ENCODE measurements at places on chromosomes 1 and 21.

DNA sequence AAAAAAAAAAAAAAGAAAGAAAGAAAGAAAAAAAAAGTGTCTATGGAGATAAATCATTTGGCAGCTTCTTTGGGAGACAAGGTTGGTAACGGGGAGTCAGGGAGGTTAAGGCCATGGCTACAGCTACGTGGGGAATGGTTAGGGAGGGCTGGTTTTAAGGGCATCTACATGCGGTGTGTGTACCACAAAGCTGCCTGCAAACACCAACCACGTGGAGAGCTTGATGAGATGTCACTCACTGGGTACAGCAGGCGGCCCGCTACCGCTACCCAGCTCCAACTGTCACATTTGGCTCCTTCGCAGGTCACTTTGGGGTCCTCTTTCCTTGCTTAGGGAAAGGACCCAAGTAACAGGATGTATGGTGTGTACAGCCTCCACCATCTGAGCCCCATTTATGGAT is 4.2 kb downstream of the NPPB start:
- no peak for DNase-seq

- no peak for DNase-seq
These were observed 182.0 kb upstream of the C21orf91 start for GRCh38 chr21:18000981-18001686.

DNA sequence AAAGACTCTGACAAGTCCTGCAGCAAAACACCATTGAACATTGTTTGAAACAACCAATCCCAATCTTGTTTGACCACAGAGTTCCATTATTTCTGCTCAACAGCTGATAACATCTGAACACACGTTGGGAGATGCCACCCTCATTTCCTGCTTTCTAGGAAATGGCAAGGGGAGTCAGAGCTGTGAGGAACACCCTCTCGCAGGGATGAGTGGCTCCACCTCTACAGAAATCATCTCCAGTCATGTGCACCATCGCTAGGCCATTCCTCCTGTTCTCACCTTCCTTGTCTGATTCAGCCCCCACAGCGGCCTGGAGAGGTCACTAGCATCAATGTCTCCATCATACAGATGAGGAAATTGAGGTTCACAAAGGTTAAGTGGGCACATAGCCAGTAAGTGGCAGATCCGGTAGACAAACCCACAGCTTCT is 22.4 kb upstream of the RUNX3 start:
- DNase-seq = no peak

- DNase-seq = no peak
These were observed 33.7 kb upstream of the PRDM2 start for GRCh38 chr1:13666317-13666716.

GRCh38 chr1:245245021-245245667 is 90.4 kb downstream of the KIF26B start:
- DNase-seq = no peak

DNA sequence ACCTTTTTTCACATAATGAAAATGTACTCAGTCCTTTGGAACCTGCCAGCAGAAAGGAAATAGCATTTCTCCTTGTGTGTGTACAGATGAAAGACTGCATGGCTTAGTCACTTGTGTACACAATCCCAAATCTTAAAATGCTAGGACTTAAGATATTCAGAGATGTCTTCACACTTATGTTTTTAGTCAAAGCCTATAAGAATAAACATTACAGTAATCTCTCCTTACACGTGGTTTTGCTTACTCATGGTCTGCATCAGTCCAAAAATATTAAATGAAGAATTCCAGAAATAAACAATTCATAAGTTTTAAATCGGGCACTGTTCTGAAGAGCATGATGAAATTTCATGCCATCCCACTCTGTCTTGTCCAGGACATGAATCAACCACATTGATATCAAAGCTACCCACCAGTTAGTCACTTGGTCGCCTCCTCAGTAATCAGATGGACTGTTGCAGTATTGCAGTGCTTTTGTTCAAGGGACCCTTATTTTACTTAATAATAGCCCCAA is 75.7 kb upstream of the RRP15 start:
- no peak for DNase-seq

DNA sequence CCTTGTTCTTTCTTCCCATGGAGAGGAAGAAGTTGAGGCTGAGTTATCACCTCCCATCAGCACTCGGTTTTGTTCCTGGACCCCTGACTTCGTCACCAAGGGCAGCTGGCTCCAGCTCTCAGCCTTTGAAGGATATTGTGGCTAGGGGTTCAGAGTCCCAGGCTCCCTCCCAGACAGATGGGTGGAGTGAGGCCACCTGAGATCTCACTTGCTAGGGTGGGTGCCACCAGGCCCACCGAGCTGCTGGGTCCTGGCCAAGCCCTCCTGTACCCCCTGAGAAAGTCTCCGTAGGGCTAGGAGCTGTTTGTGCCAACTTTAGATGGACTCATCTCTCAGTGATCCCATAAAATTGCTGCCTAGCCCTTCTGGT is 6.9 kb downstream of the MX2 start:
- DNase-seq = no peak

DNA sequence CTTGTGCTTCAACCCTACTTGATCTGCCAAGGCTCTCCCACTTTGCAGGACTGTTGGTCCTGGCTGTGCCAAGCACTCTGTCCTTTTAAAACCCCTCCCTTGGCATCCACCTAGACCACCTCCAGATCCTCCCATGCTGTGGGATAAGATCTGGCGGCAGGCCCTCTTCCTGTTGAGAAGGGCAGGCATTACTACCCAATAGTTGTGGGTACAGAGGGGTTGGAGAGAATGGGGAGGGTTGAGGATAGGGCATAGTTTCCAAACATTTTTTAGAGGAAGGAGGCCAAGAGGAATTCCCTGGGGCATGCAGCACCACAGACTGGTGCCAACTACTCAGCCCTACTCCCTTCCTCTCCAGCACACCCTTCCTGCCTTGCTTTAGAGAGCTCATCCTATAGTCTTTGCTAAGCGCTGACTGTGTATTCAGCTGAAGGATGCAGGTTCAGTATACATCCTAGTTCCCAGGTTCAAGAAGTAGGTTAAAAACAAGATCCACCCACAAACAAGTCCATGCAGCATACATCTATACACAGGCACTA is 70.7 kb downstream of the TRABD2B start:
- no peak for DNase-seq

- peak; percentile 89 for DNase-seq
These were observed 9.5 kb downstream of the SLC45A3 start for GRCh38 chr1:205670611-205671430.

DNA sequence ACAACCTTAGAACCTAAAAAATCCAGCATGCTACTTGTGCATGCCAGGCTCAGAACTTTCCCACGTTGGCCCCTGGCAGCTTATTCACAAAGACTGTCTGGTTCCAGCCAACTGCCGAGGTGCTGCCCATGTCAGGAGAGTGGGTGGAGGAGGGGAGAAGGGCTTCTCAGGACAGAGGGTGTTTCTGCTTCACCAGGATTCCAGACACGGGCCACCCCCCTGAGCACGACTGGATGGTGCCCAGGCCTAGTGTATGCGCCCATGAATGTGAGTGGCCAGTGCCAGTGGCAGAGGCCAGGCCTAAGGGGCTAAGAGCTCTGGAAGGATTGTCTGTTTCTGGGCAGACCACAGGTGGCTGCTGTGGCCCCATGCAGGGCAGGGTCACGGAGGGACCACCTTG is 148.2 kb upstream of the COL6A1 start:
- DNase-seq = no peak

DNA sequence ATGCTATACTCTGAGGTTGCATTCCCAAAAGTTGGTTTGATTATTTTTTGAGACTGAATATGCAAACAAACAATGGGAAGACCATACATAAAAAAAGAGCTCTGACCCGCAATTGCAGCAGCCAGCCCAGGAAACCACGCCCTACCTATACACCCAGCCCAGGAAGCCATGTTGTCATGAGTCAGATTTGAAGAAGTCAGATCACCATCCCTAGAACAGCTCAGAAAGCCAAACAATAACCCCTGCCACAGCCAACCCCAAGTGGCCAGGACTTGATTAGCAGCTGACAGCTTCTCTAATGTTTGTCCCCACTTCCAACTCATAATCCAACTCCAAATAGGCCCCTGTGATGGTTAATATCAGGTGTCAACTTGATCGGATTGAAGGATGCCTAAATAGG is 621.9 kb downstream of the NPHP4 start:
- no peak for DNase-seq

- no peak for DNase-seq
These were observed 89.2 kb upstream of the MARK1 start for GRCh38 chr1:220438741-220439140.

DNA sequence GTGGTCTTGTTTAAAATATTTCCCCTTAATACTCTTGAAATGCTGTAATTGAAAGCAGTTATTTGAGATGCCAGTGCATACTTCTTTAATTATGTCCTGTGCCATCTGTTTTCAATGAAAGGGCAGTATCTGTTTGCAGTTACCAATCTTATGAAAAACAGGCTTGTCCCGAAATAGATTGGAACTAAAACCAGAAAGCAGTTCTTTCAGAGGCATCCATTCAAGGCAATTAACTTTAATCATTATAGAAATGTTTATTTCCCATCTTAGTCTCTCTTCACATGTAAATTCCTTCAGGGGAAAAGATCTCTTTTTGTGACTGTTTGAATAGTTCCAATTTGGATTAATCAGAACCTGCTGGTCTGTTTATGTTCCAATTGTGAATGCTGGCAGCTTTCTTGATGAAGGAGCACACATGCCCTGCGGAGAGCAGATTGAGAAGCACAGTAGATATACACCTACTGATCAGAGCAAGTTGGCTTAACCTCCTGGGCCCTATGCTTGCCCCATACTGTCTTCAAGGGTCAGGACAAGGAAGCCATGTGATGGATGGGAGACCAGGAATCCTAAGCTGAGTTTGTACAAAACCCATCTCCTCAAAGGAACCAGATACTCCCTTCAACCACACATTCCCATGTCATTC is 41.6 kb upstream of the MROH9 start:
- DNase-seq = no peak

GRCh38 chr1:118275472-118276115 is 90.6 kb upstream of the SPAG17 start:
- DNase-seq = no peak

DNA sequence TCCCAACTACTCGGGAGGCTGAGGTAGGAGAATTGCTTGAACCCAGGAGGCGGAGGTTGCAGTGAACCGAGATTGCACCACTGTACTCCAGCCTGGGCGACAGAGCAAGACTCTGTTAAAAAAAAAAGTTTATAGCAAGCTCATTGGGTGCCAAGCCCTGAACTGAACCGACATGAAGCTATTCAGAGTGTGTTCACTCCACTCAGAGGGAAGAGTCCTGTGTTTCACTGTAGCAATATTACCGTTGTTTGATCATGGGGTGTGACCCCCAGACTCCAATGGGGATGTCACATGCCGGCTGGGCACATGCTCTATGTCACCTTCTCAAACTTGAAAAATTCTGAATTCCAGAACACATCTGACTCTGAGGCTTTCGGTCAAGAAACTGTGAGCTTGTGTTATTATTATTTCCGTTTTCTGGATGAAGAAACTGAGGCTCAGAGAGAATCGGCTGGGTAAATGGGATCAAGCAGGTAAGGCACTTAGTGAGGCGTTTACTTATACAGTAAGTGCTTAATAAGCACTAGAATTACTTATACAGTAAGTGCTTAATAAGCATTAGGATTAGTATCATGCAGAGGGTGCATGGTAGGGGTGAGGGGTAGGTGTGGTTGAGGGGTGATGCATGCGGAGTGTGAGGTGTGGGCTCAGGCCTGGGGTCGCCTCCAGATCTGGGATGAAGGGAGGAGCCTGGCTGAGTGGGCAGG is 36.2 kb downstream of the HSPG2 start:
- DNase-seq = no peak

DNA sequence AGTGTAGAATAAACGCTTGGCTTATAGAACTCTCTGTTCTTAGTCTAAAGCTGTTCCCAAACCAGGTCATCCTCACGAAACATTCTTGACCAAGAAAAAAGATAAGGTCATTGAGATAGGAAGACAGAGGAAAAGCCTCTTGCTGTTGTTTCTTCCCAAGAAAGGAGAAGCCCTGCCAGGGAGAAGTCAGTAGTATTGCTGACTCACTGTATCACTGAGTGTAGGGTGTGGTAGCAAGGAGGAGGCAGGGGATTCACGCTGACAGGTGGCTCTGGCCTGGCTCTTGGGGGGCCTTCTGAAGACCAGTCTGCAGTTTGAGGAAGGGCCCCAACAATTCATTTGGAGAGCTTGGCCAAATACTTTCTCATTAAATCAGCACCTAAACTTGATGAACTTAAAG is 97.8 kb downstream of the CD247 start:
- DNase-seq = no peak
